Breast epithelium (tissue), 4 donors: ENCODE measurements at places on chromosomes 3 and 15. TPM values are rescaled to one million over a fixed set of nuclear protein-coding genes. Genes with fewer than 3 reads are reported as not detected.

The WNT7A gene
- not detected for total RNA-seq

The RASGRP1 gene
- total RNA-seq: 0.96 TPM

The SLC12A1 gene
- under 0.01 TPM for total RNA-seq

DNA sequence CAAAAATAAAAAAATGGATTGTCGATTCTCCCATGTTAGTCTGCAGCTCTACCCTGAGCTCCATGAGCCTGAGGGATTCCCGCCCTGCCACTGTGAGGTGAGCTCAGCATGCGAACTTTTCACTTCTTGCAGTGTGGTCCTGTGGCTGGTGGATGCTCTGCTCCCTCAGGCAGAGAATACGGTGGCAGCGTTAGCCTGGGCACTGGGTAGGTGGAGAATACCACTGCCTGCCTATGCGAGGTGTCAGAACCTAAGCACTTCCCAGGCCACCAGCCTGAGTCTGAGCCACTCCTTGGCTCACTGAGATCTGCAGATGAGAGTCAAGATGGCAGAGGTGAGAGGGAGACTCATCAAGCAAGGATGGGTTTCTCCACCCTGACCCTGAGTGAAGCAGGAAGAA is 70.1 kb downstream of the ITGB5 start:
- no peak for DNase-seq

DNA sequence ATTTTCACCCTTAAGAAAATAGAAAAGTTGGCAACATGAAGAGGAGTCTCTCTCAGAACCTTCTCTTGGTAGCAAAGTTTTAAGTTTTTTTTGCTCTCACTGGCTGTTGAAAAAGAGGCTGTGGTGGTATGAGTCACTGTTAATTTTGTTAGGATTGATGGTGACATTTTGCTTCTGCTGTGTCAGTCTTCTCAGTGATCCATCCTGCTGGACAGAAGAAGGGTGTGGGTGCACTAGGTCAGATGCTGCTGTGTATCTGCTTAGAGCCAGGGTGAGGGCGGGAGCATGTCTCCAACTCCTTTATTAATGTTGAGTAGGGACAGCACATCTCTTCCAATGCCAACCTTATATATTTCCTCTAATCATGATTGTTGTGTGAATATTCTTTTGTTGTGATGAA is 369.5 kb downstream of the FEZF2 start:
- DNase-seq: no peak

The GRAMD1C gene
- total RNA-seq: 1.6 TPM
